ENCODE measurements at places on chromosomes 16 and 17. TPM values are rescaled to one million over a fixed set of nuclear protein-coding genes. Genes with fewer than 3 reads are reported as not detected.

CD79B gene
- total RNA-seq: 18.1 TPM

CES4A gene
- total RNA-seq: 4.2 TPM

COG7 gene
- total RNA-seq: 15.8 TPM

CORO1A gene
- total RNA-seq: 952 TPM

SPATA32 gene
- total RNA-seq: 0.15 TPM

DLX3 gene
- total RNA-seq: 0.15 TPM

CEP295NL gene
- not detected for total RNA-seq

NDUFAB1 gene
- total RNA-seq: 163 TPM

SGCA gene
- 0.31 TPM for total RNA-seq

C17orf78 gene
- total RNA-seq: not detected

DNA sequence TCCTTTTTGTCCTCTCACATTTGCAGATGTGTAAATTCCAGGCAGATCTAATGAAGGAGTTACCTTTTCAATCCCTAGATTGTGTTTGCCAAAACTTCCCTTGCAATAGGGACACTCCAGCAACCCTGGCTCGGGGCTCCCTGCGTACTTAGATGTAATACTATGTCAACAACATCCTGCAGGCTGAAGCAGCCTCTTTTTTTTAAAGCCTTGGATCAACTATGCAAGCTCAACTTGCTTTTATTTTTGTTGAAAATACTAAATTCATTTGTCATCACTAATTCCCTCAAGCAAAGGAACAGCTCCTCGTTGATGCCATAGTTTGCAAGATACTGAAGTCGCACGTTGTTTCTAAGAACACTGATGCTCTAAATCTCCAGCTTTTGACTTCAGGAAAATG is 59.1 kb downstream of the GRIN2A start:
- H3K4me3 ChIP-seq: no peak overlapping the region
- no peaks in the 10 kb centered on the region for H3K27me3 ChIP-seq
- H3K27ac ChIP-seq: no peak overlapping the region
- H3K4me1 ChIP-seq: no peaks in the 10 kb centered on the region
- no peaks in the 10 kb centered on the region for H3K36me3 ChIP-seq

GRCh38 chr17:79617740-79618382 is 7.0 kb upstream of the RBFOX3 start:
- no peak overlapping the region for H3K27ac ChIP-seq
- no peaks in the 10 kb centered on the region for H3K36me3 ChIP-seq
- no peaks in the 10 kb centered on the region for H3K4me1 ChIP-seq
- no peak overlapping the region for H3K4me3 ChIP-seq
- H3K27me3 ChIP-seq: no peaks in the 10 kb centered on the region

DNA sequence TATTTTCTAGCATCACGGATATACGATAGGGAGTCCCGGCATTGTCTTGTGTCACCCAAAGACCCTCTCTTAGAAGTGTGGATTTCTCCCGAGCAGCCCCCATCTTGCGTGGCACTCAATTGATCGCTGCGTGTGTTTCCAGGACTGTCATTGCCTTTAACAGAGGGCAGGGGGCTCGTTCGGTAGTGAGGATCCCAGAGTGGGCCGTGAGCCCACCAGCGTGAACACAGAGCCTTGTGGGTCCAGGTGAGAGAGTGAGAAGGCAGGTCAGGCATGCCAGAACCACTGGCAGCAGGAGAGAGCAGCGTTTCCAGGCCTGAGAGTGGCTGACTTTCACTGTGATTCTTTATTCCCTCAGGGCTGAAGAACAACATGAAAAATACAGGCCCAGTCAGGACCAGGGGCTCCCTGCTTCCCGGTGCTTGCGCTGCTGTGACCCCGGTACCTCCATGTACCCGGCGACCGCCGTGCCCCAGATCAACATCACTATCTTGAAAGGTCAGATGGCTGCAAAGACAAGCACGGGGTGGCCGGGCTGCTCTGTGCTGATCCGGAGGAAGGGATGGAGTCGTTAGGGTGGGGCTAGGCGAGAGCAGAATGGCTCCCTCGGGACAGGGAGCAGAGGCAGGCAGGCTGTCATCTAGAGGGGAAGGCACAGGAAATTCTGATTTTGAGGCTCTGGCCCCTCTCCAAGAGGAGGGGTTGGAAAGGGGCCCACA is 22.4 kb downstream of the C1QTNF1 start:
- H3K27me3 ChIP-seq: no peaks in the 10 kb centered on the region
- no peak for DNase-seq
- no peaks in the 10 kb centered on the region for H3K4me1 ChIP-seq
- no peak overlapping the region for H3K4me3 ChIP-seq

- DNase-seq: no peak
- no peaks in the 10 kb centered on the region for H3K4me1 ChIP-seq
- no peaks in the 10 kb centered on the region for H3K36me3 ChIP-seq
- no peaks in the 10 kb centered on the region for H3K27me3 ChIP-seq
- no peak overlapping the region for H3K27ac ChIP-seq
Observed at GRCh38 chr17:51954232-51954765, 204.2 kb downstream of the CA10 start.

GRCh38 chr17:19448341-19449268 is 37.6 kb downstream of the RNF112 start:
- no peaks in the 10 kb centered on the region for H3K36me3 ChIP-seq
- DNase-seq: no peak
- no peak overlapping the region for H3K27ac ChIP-seq
- H3K4me3 ChIP-seq: no peak overlapping the region

DNA sequence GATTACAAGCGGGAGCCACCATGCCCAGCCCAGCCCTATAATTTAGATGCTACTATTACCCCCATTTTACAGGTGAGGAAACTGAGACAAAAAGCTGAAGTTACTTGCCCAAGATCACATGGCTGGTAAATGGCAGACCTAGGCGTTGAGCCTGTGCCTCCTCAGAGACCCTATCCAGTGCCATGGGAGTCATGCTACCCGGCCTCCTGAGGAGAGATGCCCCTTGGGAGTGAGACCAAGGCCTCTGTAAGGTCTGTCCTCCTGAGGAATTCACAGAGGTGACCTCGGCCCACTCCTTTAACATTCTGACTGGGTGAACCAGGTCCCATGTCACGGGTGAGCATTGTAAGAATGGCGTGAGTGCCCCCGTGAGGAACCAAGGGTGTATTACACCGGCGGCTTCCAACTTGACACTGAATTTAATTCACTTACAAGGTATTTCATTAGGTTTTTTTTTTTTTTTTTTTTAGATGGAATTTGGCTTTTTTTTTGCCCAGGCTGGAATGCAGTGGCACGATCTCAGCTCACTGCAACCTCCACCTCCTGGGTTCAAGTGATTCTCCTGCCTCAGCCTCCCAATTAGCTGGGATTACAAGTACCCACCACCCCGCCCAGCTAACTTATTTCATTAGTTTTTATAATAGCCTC is 95.7 kb downstream of the ABCC6 start:
- no peak overlapping the region for H3K27ac ChIP-seq
- H3K27me3 ChIP-seq: no peaks in the 10 kb centered on the region
- H3K36me3 ChIP-seq: peaks cover 42% of the 10 kb centered on the region
- no peaks in the 10 kb centered on the region for H3K4me1 ChIP-seq

DNA sequence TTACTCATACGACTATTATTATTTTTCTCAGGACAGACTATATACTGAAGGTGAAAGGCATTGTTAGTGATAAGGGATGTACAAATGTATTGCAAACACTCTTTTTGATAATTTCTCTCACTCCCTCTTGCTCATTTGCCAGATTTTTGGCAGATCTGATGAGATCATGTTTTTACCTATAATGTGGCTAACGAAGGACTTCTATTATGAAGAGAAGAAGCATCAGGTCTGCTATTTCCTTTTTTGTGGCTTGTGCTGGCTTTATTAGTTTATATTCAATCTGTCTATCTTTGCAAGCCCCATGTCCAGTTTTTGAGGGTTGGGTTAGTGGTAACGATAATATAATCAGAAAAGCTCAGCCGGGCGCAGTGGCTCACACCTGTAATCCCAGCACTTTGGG is 22.5 kb upstream of the SCIMP start:
- no peaks in the 10 kb centered on the region for H3K36me3 ChIP-seq
- no peak overlapping the region for H3K4me3 ChIP-seq
- no peaks in the 10 kb centered on the region for H3K27me3 ChIP-seq
- no peak for DNase-seq
- peaks cover 7% of the 10 kb centered on the region for H3K4me1 ChIP-seq
- no peak overlapping the region for H3K27ac ChIP-seq

- no peak overlapping the region for H3K27ac ChIP-seq
- DNase-seq: no peak
- peaks cover 4% of the 10 kb centered on the region for H3K4me1 ChIP-seq
- H3K36me3 ChIP-seq: no peaks in the 10 kb centered on the region
Observed at GRCh38 chr16:57627184-57627871, 1.1 kb upstream of the ADGRG1 start.

- H3K27ac ChIP-seq: no peak overlapping the region
- H3K27me3 ChIP-seq: no peaks in the 10 kb centered on the region
- no peaks in the 10 kb centered on the region for H3K36me3 ChIP-seq
- no peak overlapping the region for H3K4me3 ChIP-seq
Observed at GRCh38 chr16:68401871-68402747, 46.2 kb downstream of the SMPD3 start.

DNA sequence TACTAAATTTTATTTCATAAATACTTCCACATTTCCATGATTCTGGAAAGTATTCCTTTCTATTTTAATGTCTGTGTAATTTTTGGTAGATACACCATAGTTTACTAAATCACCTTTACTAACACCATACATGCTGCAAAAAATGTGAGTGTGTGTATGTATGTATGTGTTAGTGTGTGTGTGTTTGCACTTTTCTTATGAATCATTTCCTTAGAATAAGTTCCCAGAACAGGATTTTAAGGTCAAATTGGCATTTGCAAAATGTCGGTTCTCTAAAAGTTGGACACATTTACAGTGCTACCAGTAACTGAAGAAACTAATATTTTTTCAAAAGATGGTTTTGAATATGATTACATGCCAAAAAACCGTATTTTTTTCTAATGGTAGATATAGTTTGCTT is 137.1 kb downstream of the CYB561 start:
- H3K4me1 ChIP-seq: no peaks in the 10 kb centered on the region
- no peak for DNase-seq
- H3K4me3 ChIP-seq: no peak overlapping the region
- H3K27me3 ChIP-seq: no peaks in the 10 kb centered on the region

GRCh38 chr17:35969558-35970380 is 11.5 kb downstream of the CCL16 start:
- no peak overlapping the region for H3K27ac ChIP-seq
- H3K36me3 ChIP-seq: no peaks in the 10 kb centered on the region
- DNase-seq: peak; percentile 68
- H3K4me3 ChIP-seq: no peak overlapping the region
- no peaks in the 10 kb centered on the region for H3K4me1 ChIP-seq
- no peaks in the 10 kb centered on the region for H3K27me3 ChIP-seq

DNA sequence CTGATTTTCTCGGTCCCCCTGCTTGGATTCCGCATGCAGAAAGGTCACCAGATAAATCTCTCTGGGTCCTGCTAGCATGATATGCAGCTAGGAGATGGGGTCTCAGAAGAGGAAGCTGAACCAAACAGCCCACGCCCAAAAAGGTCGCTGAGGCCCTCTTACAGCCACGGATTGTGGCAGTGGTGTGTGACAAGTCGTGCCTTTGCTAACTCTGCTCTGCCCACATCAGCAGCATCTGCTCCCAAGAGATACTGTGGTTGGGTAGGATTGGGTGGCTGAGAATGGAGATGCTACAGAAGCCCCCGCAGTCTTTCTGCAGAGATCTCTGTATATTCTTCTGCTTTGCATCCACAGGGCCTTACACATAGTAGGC is 15.2 kb upstream of the SKAP1 start:
- peaks cover 66% of the 10 kb centered on the region for H3K4me1 ChIP-seq
- no peaks in the 10 kb centered on the region for H3K36me3 ChIP-seq
- no peak overlapping the region for H3K4me3 ChIP-seq
- no peaks in the 10 kb centered on the region for H3K27me3 ChIP-seq

DNA sequence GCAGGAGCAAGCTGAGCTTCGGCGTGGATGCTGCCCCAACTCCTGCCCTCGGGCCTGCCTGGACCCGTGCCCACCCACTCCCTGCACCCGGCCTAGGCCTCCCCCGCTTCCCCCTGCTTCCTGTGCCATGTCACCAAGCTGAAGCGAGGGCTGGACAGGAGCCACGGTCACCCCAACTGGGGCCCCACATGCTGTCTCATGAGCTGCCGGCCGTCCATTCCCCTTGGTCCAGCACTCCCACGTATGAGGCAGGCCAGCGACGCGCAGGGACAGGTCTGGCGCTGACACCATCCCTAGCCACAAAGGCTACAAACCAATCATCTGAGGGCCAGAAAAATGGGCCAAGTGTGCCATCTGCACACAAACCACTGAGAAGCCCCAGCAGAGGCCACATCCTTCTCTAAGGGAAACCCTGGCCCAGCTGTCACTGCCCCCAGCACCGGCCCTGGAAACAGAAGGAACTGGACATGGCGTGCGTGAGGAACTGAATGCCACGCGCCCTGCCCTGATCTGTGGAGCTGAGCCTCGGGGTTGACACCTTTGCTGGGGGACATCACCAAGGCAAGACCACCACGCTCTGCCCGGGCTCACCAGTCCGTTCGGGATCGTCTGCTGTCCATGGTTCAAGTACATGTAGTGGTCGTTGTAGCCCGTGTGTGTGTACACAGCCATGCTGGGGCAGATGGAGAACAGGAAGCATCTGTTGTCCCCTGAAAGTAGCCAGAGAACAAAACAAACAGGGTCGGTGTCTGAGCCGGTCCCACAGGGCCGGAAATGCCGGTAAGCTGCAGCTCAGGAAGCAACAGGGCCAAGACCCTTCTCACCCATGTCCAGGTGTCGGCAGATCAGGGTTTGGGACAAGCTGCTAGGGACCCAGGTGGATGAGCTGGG is 22.2 kb downstream of the MEAK7 start:
- H3K4me3 ChIP-seq: no peak overlapping the region
- DNase-seq: no peak
- no peak overlapping the region for H3K27ac ChIP-seq
- H3K4me1 ChIP-seq: no peaks in the 10 kb centered on the region
- H3K36me3 ChIP-seq: no peaks in the 10 kb centered on the region

GRCh38 chr16:82750068-82750467 is 123.3 kb downstream of the CDH13 start:
- H3K36me3 ChIP-seq: no peaks in the 10 kb centered on the region
- no peak overlapping the region for H3K27ac ChIP-seq

GRCh38 chr17:16938031-16938430 is 33.9 kb downstream of the TNFRSF13B start:
- H3K4me3 ChIP-seq: no peak overlapping the region
- H3K27me3 ChIP-seq: no peaks in the 10 kb centered on the region
- no peak overlapping the region for H3K27ac ChIP-seq
- H3K4me1 ChIP-seq: no peaks in the 10 kb centered on the region
- no peak for DNase-seq
- no peaks in the 10 kb centered on the region for H3K36me3 ChIP-seq

GRCh38 chr17:81513753-81514488 is 1.3 kb upstream of the ACTG1 start:
- peak; percentile 60 for DNase-seq
- peaks cover 30% of the 10 kb centered on the region for H3K36me3 ChIP-seq
- no peaks in the 10 kb centered on the region for H3K27me3 ChIP-seq
- peak overlapping the region; percentile 71 for H3K4me3 ChIP-seq
- peaks cover 42% of the 10 kb centered on the region for H3K4me1 ChIP-seq
- H3K27ac ChIP-seq: peak overlapping the region; percentile 67
